ENCODE measurements at places on chromosomes 3 and 15. TPM values are rescaled to one million over a fixed set of nuclear protein-coding genes. Genes with fewer than 3 reads are reported as not detected.

CMTM7 gene
- 34.5 TPM for total RNA-seq

KCNMB3 gene
- 2.0 TPM for total RNA-seq

ATP13A5 gene
- not detected for total RNA-seq

KLF13 gene
- total RNA-seq = 95.1 TPM

NCKIPSD gene
- 22.7 TPM for total RNA-seq

DNA sequence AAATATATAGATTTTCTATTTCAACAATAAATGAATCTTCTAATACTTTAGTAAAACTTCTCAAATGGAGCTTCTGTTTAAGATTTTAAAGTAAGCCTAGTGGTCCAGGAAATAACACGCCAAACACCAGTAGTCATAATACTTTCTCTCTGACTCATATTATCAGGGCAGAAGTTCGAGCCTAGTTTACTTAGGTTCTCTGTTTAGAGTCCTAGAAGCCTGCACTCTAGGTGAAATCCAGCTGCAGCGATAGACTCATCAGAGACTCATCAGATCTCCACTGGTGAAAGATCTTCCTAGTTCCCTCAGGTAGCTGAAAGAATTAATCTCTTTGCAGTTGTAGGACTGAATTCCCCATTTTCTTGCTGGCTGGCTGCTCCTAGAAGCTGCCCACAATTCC lies 552.5 kb upstream of the ROBO2 start:
- no peak overlapping the region for H3K4me3 ChIP-seq
- no peaks in the 10 kb centered on the region for H3K27me3 ChIP-seq
- H3K4me1 ChIP-seq = no peaks in the 10 kb centered on the region
- no peaks in the 10 kb centered on the region for H3K36me3 ChIP-seq
- H3K27ac ChIP-seq = no peak overlapping the region

DNA sequence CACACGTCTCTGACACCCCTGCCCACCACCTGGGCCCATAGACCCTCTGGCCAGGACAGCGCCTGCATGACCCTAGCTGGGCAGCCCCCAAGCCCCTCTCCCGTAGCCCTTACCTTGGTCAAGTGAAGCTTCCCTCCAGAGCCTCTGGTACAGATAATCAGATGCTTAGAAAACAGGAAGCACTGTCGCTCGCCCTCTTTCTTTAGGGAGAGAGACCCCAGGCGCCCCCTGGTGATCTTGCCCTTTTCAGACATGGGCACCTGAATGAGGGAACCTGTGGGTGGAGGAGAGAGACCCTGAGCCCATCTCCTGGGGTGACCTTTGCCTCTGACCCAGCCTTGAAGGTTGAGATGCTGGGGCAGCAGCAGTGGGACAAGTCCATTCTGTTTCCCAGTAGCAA lies 65.4 kb downstream of the RASGRF1 start:
- no peak overlapping the region for H3K4me3 ChIP-seq
- H3K27me3 ChIP-seq = no peaks in the 10 kb centered on the region
- DNase-seq = no peak
- H3K36me3 ChIP-seq = no peaks in the 10 kb centered on the region
- H3K4me1 ChIP-seq = no peaks in the 10 kb centered on the region

DNA sequence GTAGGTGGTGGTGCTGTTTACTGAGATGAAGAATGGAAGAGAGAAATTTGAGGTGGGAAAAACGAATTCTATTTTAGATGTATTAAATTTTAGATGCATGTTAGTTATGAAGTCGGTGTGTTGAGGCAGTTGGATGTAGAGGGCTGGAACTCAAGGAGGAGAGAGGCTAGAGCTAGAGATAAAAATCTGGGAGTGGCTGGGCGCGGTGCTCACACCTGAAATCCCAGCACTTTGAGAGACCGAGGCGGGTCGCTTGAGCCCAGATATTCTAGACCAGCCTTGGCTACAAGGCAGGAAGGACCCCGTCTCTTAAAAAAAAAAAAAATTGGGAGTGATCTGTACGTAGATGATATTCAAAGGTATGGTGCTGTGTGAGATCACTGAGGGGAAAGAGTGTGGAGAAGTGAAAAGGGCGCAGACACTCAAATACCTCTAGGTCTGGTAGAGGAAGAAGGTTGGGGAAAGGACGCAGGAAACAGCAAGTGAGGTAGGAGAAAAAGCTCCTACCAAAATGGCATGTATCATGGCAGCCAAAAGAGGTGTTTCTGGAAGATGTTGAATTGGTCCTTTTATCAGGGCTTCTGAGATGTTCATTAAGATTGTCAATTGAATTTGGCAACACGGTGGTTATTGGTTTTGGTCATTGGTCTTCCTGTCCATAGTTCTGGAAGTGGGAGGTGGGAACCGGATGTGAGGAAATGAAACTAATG lies 1.8 kb downstream of the YEATS2 start:
- peak overlapping the region; percentile 87 for H3K4me3 ChIP-seq
- no peak for DNase-seq
- no peaks in the 10 kb centered on the region for H3K27me3 ChIP-seq
- H3K4me1 ChIP-seq = peaks cover 30% of the 10 kb centered on the region
- H3K36me3 ChIP-seq = peaks cover 10% of the 10 kb centered on the region

- H3K4me1 ChIP-seq = no peaks in the 10 kb centered on the region
- H3K4me3 ChIP-seq = no peak overlapping the region
- H3K27ac ChIP-seq = no peak overlapping the region
- H3K27me3 ChIP-seq = peaks cover 15% of the 10 kb centered on the region
- peaks cover 3% of the 10 kb centered on the region for H3K36me3 ChIP-seq
- DNase-seq = no peak
Measured at GRCh38 chr3:14031271-14031670, 93.4 kb downstream of the CHCHD4 start.

DNA sequence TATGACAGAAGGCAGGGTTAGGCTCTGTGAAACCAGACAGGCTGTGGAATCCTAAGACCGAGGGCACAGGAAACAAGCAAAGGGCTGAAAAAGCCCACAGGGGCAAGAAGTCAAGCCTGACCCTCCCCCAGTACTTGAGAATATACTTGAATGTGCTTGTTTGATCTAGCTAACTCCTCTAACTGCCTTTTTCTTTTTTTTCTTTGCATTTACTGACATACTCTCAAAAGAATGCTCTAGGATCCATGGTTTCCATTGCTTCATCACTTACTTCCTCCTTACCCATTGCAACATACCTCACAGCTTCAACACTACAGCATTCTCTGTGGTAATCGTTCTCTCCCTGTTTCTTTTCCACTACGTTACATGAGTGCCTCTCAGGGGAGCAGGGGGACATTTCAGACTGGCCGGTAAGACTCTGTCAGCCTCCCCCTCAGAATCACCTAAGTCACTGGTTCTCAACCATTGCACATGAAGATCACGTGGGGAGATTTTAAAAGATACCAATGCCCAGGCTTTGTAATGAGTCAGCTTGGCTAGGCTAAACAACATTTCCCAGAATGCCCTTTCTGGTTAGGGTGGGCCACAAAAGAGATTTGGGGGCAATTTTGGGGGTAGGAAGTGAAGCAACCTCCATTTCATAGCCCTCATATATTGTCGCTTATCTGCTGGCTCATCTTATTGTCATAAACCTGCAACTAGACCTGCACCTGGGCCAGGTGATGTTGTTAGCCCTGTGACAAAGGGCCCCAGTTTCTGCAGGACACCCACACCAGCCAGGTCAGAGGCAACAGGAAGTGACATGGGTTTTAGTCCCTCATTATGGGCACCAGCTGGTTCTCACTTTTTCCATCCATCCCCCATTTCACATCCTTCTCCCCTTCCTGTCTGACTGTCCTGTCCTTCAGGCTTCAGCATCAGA lies 24.6 kb upstream of the RSL24D1 start:
- H3K4me3 ChIP-seq = peak overlapping the region; percentile 83
- H3K27ac ChIP-seq = peak overlapping the region; percentile 94
- peaks cover 41% of the 10 kb centered on the region for H3K36me3 ChIP-seq
- H3K27me3 ChIP-seq = no peaks in the 10 kb centered on the region
- peaks cover 73% of the 10 kb centered on the region for H3K4me1 ChIP-seq

GRCh38 chr3:111571907-111572460 lies 23.2 kb downstream of the ZBED2 start:
- H3K27me3 ChIP-seq = no peaks in the 10 kb centered on the region
- peak overlapping the region; percentile 83 for H3K27ac ChIP-seq
- peaks cover 8% of the 10 kb centered on the region for H3K36me3 ChIP-seq
- no peak overlapping the region for H3K4me3 ChIP-seq
- peaks cover 45% of the 10 kb centered on the region for H3K4me1 ChIP-seq

DNA sequence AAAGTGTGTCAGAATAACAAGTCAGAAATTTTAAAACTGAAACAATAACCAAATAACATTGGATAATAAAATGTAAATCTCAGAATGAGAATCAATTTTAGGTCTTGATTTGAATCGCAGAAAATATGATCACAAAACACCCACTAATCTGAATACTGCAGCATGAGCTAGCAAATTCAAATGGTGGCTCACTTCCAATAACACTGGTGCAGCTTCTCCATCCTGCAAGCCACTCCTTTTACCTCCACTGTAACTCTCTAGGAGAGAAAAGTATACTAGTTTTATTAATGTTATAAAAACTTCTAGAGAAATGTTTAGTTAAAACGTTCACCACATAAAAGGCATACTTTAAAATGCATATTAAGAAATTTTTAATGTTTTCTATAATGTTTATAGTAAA lies 30.4 kb downstream of the UBE3A start:
- H3K27me3 ChIP-seq = no peaks in the 10 kb centered on the region
- no peak overlapping the region for H3K4me3 ChIP-seq
- H3K27ac ChIP-seq = no peak overlapping the region
- no peak for DNase-seq
- H3K36me3 ChIP-seq = peaks cover 16% of the 10 kb centered on the region

- no peak overlapping the region for H3K27ac ChIP-seq
- DNase-seq = no peak
- H3K4me3 ChIP-seq = no peak overlapping the region
- H3K4me1 ChIP-seq = no peaks in the 10 kb centered on the region
- peaks cover 23% of the 10 kb centered on the region for H3K27me3 ChIP-seq
Measured at GRCh38 chr3:159953325-159954085, 35.1 kb upstream of the IL12A start.

DNA sequence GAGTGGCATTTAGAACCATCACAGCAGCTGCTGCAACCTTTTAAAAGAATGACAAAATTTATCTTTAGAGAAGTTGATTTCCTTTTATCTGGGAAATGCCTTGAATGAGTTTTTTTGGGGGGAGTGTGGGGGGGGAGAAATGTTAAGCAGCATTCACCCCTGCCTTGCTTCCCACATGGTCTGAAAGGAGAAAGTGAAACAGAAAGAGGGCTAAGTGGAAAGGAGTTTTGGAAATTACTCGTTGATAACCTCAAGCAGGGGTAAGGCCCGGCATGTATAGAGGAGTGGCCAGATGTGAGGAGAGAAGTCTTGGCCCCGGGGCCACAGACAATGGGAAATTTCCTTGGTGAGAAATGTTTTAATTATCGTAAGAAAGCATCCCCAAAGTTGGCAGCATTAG lies 23.5 kb downstream of the B3GALNT1 start:
- peaks cover 19% of the 10 kb centered on the region for H3K4me1 ChIP-seq
- peak overlapping the region; percentile 4 for H3K4me3 ChIP-seq
- no peak overlapping the region for H3K27ac ChIP-seq
- H3K27me3 ChIP-seq = no peaks in the 10 kb centered on the region

DNA sequence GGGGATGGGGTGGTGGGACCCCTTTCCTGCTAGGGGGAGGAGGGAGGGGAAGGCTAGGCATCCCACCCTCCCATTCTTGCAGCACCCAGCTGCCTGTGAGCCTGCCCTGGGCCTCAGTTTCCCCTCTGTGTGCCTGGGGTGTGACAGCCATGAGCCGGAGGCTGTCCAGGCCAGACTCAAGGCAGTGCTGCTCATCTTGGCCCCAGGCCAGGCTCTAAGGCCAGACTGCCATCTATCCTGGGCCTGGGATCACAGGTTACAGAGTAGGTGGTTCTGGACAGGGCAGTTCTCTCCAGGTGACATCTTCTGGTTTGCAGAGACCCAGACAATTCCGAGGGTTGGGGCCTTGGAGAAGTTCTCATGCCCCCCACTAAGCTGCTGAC lies 3.3 kb upstream of the VILL start:
- no peaks in the 10 kb centered on the region for H3K4me1 ChIP-seq
- no peak overlapping the region for H3K27ac ChIP-seq
- no peaks in the 10 kb centered on the region for H3K36me3 ChIP-seq

GRCh38 chr3:106088899-106089298 lies 220.1 kb upstream of the CBLB start:
- peaks cover 11% of the 10 kb centered on the region for H3K36me3 ChIP-seq
- H3K4me1 ChIP-seq = peaks cover 13% of the 10 kb centered on the region
- no peak overlapping the region for H3K4me3 ChIP-seq
- no peak overlapping the region for H3K27ac ChIP-seq
- DNase-seq = no peak

DNA sequence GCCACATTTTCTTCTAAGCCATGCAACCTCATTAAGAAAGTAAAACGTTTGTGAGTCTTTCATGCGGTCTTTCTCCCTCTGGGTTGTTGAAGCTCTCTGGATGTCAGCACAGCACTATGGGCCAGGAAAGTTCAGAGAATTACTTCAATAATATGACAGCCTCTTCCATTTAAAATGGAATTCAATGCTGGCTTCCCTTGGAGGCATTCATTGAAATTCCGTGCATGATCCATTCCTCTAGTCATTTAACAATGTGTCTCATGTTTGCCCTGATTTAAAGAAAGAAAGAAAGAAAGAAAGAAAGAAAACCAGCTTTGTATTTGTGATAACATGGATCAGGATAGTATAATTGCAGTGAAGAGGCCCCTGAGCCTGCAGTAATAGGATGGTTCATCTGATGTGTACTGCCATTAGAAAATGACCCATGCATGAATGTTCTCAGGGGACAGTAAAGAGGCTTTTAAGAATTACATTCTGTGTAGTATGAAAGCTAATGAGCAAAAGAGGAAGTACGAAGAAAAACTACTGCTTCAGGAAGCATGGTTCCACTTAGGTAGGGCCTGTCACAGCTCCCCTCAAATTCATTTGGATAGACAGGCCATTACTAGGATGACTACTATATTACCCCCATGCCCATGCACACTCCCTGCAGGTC lies 146.0 kb downstream of the ARPP21 start:
- no peaks in the 10 kb centered on the region for H3K27me3 ChIP-seq
- no peak overlapping the region for H3K4me3 ChIP-seq
- no peak for DNase-seq

DNA sequence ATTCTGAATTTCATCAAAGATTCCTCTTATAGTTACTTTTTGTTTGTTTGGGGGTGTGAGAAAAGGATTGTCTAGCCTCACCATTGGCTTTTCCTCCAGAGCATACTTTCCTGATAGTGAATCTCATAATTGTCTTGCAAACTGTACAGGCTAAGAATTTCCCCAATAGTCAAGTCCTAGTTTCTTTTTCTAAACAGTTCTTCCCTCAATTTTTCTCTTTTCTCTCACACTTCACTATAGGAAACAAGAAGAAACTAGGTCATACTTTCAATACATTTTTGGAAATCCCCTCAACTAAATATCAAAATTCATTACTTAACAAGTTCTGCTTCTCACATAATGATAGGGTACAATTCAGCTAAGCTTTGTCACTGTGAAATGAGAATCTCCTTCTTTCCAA lies 241.9 kb downstream of the IL20RB start:
- H3K27ac ChIP-seq = no peak overlapping the region
- no peaks in the 10 kb centered on the region for H3K36me3 ChIP-seq
- peaks cover 6% of the 10 kb centered on the region for H3K27me3 ChIP-seq
- DNase-seq = no peak

GRCh38 chr15:55907797-55908196 lies 85.6 kb downstream of the NEDD4 start:
- no peak overlapping the region for H3K4me3 ChIP-seq
- DNase-seq = no peak

- H3K27ac ChIP-seq = no peak overlapping the region
- H3K4me1 ChIP-seq = peaks cover 5% of the 10 kb centered on the region
- H3K4me3 ChIP-seq = peak overlapping the region; percentile 73
- no peaks in the 10 kb centered on the region for H3K36me3 ChIP-seq
Measured at GRCh38 chr3:197002701-197003454, 26.7 kb downstream of the MELTF start.
